Amygdala (tissue), 56 donors: ENCODE measurements at places on chromosomes 16 and 17.

DNA sequence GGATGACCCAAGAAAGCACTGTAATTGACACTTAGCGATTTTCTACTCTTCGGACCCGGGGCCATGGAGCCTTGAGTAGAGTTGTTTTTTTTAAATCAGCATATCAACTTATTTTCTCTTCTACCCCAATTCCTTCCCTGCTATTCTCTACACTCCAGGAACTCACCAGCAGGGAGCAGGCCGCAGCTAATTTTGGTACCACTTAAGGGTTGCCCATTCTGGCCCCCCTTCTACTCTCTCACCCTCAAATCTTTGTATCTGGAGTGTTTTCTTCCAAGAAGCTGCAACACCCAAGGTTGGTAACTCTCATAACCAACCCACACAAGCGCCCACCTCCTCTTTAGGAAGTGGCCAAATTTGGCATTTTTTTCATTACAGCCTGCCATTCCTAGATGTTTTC, 5.5 kb upstream of the ERAL1 start:
- DNase-seq, result no peak

DNA sequence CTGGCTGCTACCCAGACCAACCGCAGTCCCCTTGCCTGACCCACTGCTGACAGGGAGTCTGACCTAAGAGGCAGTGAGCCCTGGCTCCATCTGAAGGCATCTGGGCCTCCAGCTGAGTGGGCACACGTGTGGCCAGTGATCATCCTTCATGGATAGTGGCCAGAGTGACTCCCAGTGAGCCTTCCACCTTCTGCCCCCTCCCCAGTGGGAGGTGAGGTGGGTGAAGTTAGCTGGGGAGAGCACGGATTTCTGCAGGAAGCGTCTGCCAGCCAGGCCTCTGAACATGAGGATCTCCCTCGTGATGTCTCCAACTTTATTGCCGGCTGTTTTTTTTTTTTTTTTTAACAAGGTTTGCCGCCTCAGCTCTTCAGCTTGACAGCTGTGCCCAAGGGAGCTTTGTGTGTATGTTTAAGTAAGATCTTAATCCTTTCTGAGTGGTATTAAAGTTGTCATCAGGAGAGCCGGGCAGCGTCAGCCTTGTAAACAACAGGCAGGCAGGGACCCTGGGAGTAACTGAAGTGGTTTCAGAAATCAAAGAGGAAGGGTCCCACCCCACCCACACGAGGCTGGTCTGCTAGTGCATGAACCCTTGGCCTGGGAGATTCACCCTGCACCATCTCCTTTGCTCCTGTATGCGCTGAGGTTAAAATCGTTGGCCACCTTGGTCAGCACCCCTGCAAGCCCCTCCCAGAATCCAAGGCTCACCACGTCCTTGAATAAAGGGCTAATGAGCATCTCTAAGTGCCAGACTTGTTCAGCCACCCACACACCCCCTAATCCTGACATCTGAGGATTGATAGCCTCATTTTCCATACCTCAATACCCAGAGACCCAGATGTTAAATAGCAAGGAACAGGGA, 33.3 kb downstream of the RHBDL3 start:
- DNase-seq, result no peak

DNA sequence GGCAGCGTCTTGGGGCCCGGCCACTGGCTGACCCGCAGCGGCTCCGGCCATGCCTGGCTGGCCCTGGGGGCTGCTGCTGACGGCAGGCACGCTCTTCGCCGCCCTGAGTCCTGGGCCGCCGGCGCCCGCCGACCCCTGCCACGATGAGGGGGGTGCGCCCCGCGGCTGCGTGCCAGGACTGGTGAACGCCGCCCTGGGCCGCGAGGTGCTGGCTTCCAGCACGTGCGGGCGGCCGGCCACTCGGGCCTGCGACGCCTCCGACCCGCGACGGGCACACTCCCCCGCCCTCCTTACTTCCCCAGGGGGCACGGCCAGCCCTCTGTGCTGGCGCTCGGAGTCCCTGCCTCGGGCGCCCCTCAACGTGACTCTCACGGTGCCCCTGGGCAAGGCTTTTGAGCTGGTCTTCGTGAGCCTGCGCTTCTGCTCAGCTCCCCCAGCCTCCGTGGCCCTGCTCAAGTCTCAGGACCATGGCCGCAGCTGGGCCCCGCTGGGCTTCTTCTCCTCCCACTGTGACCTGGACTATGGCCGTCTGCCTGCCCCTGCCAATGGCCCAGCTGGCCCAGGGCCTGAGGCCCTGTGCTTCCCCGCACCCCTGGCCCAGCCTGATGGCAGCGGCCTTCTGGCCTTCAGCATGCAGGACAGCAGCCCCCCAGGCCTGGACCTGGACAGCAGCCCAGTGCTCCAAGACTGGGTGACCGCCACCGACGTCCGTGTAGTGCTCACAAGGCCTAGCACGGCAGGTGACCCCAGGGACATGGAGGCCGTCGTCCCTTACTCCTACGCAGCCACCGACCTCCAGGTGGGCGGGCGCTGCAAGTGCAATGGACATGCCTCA, 773 bp downstream of the NTN3 start:
- DNase-seq, result no peak

- no peak for DNase-seq
These were observed 77.6 kb upstream of the TNRC6C start for GRCh38 chr17:77880711-77881450.

DNA sequence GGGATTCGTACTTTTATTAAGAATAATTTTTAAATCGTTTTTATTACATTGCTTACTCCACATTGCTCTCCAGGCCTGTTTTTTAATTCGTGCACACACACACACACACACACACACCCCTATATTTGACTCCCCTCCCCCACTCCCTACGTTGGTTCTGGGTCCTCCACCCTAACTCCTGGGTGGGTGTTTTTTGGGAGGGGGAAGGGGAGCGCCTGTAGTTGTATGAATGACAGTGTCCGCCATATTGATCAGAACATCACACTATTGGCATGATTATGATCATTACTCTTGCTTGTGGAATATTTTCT, 1.3 kb downstream of the GNAO1 start:
- DNase-seq, result no peak

- no peak for DNase-seq
These were observed 52.4 kb downstream of the NEUROD2 start for GRCh38 chr17:39555368-39555767.

- no peak for DNase-seq
These were observed 320.8 kb downstream of the XYLT1 start for GRCh38 chr16:17149904-17150483.

DNA sequence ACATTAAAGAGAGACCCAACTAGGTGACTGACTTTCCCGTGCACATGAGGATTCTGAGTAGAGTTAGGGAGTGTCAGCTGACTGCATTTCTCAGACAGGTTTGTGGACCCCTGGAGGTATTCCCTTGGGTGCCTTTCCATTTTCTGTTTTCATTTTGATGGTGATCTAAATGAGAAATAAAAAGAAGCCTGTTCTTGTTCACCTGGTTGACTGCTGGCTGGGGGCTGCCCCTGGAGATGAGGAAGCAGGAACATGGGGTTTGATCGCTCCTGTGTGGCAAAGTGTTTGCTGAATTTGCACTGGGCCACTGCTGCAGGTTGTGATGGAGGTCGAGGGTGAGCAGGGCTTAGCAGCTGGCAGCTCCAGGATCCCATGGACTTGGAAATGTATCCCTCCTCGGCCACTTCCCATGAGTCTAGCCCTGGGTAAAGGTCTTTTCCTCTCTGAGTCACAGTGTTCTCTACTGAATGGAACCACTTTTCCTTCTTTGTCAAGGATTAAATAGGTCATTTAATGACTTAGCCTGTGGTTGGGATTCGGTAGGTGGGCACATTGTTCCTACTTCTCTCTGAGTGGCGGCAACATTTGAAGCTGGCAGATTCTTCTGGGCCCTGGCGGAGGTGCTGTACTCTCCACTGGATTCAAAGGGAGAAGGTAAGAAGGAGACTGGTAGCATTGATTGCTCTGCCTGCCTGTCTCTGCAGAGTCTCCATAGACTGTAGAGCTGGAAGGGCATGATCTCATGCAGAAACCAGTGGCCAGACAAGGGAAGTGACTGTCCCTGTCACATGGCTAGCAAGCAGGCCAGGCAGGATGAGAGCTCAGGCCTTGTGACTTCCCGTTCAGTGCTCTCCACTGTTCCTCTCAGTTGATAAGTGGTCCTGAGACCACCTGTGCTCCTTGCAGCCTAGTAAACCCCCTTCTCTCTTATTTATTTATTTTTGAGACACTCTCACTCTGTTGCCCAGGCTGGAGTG, 17.9 kb downstream of the SNX29 start:
- peak; percentile 17 for DNase-seq

- no peak for DNase-seq
These were observed 116.4 kb downstream of the HS3ST3A1 start for GRCh38 chr17:13485327-13485726.

GRCh38 chr16:83939266-83939855, 13.7 kb upstream of the OSGIN1 start:
- no peak for DNase-seq

DNA sequence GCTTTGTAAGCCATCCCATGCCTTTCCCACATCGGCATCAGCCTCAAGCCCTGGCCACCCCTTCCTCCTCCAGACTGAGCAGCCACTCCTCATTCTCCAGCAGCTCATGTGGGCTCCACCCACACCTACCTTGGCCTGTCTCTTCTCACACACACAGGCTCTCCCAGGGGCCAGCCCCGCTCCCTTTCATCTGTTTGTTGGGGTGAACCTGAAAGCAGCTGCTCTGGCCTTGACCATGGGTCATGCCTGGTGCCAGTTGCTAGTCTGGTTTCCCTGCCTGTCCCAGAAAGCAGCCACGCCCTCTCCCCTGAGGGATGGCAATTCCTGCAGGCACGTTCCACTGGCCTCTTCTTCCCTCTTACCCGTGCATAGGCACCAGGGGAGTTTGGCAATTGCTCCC, 11.4 kb upstream of the TMEM238L start:
- no peak for DNase-seq

GRCh38 chr17:50347117-50347893, 1.4 kb downstream of the XYLT2 start:
- DNase-seq, result no peak

- no peak for DNase-seq
These were observed 733 bp downstream of the CHRNB1 start for GRCh38 chr17:7445619-7445968.

DNA sequence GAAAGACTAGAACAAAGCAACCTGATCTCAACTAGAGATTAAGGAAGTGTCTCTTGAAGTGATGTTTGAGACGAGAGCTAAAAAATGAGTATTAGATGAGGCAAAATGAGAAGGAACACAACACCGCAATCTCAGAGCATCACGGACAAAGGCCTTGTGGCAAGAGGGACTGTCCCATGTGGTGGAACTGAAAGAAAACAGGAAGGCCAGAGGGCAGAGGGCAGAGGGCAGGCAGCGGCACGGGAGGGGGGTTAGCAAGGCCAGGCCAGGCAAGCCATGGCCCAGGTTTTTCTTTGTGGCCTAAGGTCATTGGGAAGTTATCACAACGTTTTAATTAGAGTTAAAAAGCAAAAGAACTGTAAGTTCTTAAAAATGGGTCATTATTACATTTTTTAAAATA, 22.5 kb downstream of the RPA1 start:
- no peak for DNase-seq

GRCh38 chr16:77442078-77442477, 7.2 kb upstream of the ADAMTS18 start:
- no peak for DNase-seq

- no peak for DNase-seq
These were observed 20.2 kb upstream of the RBFOX3 start for GRCh38 chr17:79630821-79631639.

GRCh38 chr17:78664476-78665386, 87.5 kb upstream of the DNAH17 start:
- DNase-seq, result no peak

DNA sequence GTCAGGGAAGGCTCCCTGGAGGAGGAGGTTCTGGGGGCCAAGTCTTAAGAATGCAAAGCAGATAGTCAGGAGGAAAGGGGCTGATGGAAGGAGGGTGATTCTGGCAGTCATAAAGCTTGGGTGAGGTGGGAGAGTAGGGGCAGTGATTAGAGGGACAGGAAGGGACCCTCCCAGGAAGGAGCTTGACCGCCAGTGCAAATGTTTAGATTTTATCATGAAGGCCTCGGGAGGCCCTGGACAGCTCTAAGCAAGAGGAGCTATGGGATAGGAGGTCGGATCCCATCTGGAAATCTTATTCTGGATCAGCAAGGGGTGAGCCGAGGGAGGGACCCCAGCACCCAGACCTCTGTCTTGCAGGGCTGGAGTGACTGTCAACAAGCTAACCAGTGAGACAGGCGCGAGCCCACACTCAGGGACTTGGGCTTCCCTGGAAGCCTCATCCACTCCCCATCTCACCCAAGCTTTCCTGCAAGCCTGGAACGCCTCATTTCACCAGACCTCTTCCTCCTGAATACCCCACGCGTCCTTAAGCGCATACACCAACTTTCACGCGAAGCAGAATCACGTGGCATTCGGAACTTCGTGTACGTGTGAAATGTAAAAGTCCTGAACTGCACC, 52.0 kb upstream of the CBX4 start:
- DNase-seq, result no peak

GRCh38 chr16:84786605-84787262, 33.1 kb upstream of the CRISPLD2 start:
- no peak for DNase-seq

GRCh38 chr17:65048441-65048840, 8.1 kb downstream of the GNA13 start:
- DNase-seq, result no peak

- DNase-seq, result no peak
These were observed at the start of gene ACSF2 for GRCh38 chr17:50425682-50426471. ACSF2 (plus strand) TSS chr17:50426218; CDS start chr17:50426262, 44 bp downstream.

DNA sequence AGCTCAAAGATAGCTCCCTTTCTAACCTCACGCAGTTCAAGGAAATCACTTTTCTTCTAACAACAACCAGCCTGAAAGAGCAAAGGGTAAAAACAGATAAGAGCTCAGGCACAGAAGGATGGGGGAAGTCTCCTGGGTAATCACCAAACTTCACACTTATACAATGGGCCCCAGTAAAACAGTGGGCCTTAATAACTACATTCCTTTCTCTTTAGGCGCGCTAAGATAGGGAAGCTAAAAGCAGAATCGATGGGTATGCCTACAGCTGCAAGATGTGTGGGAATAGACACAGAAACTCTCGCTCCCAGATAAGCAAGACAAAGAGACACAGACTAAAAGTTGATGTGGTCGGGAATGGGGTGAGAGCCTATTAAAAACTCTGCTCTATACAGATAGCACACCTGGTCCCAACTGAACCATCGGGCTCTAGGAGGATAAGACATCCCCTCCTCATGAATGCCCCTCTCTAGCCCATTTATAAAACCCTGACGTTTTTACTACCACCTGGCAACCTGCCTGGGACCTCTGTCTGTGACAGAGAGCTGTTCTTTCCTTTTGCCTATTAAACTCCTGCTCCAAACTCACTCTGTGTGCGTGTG, 826 bp downstream of the LYZL6 start:
- DNase-seq, result no peak

DNA sequence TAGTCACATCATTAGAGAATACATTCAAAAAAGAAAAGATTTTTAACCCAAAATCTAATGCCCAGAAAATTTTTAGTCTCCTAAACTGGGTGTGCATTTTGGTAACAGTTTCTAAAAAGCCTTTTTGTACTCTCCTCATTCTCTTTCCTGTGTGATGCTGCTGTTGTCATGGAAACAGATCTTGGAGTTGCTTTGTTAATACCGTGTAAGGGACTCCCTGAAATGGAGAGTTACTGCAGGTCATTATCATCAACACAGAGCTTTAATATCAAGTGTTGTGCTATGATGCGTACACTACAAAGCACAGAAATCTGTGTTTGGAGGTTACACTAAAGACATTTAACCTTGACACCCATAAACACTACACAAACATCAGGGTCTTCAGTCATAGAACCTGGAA, 216.3 kb downstream of the PRKCA start:
- no peak for DNase-seq
